ENCODE measurements at places on chromosomes 11 and 22.

DNA sequence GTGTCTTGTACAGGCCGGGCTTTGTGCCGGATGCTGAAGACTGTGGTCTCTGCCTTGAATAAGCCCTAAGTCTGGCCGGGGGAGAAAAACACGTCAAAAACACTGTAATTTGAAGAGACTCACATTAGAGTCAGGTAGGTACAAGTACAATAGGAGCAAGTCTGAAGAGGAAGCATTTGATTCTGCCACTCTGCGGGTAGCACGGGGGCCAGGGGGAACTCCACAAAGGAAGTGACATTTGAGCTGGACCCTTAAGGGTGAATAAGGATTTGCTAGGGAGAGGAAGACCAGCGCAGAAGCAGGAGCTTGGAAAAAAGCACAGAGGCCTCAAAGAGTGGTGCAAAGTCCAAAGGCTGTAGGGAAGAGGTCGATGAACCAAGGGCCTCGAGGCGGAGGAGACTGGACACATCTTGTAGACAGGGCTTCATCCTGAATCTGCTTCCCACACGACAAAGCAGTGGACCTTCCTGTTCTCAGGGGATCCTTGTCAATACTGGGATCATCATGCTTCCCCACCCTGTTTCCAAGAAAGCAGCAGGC lies 38.7 kb downstream of the BUD13 start:
- DNase-seq, result no peak

- DNase-seq, result no peak
Observed at GRCh38 chr11:34408580-34409172, 30.1 kb upstream of the CAT start.

GRCh38 chr11:8096575-8096974 lies 15.6 kb downstream of the TUB start:
- DNase-seq, result no peak

- DNase-seq, result no peak
Observed at GRCh38 chr11:75313513-75314272, 37.8 kb downstream of the ARRB1 start.

DNA sequence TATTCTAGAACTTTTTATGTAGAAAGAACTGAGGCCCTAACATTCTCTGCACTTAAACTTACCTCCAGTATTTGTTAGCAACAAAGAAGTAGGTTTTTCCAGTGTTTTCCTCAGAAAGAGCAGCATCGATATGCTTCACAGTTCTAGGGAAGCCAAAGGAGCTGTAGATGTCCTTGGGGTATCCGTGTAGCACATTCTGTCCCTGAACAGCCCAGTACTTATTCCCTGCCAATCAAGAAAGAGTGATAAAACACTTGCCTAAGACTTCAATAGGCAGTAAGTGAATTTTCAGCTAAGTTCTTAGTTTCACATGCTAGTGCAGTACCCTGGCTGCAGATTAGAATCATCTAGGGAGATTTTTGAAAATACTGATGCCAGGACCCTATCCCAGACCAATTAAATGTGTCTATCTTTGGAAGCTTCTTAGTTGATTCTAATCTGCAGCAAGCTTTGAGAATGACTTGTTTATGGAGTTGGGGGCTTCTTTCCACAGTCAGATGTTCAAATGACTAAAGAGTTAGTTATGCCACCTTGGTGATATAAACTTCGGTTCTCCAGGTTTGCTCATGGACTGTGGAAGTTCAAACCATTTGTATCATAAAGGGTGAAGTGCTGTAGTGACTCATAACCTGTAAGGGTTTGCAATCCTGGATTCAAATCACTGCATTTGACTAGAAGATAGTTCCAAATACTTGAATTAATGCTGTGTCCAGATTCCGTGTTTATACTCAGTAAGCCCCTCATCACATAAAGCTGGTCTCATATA lies 6.5 kb downstream of the MMP1 start:
- no peak for DNase-seq

DNA sequence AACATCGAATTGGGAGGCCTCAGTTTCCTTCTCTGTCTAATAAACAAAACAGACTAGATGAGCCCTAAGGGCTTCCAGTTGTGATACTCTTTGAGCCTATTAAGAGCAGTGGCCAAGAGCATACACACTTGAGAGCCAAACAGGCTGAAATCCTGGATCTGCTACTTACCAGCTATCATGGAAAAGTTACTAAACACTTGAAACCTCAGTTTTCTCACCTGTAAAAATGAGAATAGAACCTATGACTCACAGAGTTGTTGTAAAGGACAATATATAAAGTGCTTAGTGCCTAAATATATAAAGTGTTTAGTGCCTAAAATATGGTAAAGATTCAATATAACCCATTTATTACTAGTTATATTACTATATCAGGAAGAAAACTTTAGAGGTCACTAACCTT lies 23.7 kb upstream of the GDPD4 start:
- no peak for DNase-seq

- no peak for DNase-seq
Observed at GRCh38 chr11:66221726-66222236, 46.7 kb upstream of the RAB1B start.

- no peak for DNase-seq
Observed at GRCh38 chr11:70523384-70524095, 125.2 kb downstream of the CTTN start.

DNA sequence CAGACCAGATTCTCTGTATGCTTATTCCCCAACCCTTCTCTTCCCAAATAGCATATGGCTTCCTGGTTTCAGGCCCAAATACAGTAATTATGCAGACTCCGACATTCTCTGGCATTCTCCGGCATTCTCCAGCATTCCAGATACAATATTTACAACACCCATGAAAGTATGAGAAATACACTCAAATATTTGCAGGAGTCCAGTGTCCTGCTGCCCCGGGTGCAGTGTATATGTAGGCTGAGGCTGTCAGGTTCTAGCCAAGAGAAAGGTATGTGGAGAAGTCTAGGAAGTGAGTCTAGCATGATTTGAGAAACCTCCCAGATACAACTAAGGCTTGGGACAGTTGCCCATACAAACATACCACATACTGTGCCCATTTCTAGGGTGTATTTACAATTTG lies 160.7 kb downstream of the SOX6 start:
- peak; percentile 17 for DNase-seq

GRCh38 chr11:7473717-7474116 lies 11.6 kb upstream of the OLFML1 start:
- no peak for DNase-seq

DNA sequence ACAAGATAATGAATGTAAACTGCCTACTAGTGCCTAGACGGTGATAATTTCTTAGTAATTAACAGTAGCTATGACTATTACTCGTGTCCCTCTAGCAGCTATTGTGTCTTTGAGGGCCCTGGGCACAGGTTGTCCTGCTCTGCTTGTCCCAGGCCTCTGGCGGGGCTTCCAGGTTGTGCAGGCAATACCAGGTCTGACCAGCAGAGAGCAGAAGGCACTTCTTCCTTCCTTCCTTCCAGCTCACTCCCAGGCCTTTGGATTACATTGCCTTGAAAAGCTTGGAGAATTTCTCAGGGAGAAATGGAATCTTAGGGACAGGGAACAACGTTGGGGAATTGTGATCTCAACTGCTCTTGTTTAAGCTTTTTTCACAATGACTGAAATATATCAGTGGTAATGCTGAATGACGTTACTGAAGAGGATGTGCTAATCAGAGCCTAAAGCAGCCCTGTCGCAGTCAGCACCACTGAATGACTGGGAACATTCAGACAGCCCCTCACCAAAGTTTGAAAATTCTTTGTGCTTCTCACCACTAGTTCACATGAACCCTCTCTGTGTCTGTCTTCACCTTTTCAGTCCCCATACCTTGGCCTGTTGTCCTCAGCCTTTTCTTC lies 8.4 kb upstream of the CCKBR start:
- peak; percentile 31 for DNase-seq

- DNase-seq, result peak; percentile 38
Observed at GRCh38 chr11:125128450-125128849, 17.0 kb upstream of the TMEM218 start.

Measured in non-pigmented ciliary epithelial cell (primary cell).